Effector memory CD8-positive, alpha-beta T cell (primary cell): ENCODE measurements at places on chromosomes 4 and X.

GRCh38 chr4:15737255-15737654 lies 34.4 kb downstream of the BST1 start:
- DNase-seq: no peak

DNA sequence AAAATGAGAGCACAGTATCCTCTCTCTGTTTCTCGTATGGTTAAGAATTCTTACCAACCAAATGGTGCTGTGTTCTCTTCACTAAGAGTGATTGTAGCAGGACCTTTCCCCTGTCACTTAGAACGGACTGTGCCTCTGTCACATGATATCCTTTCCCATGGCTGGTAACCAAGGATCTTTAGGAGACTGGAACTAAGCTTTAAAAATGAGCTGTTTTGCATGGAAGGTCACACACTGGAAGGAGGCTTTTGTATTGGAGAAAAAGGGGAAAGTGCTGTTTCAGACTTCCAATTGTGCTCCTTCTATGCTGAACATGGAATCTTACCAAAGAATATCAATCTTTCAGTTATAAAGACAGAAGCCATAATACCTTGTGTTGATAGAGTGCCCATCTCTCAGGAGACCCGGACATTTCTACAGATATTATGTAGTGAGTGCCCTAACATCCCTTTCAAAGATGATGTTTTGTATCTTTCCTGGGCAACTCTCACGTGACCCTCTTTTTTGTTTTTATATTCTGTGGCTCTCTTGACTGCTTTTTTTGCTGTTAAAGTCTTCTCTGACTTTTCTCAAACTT lies 148.6 kb downstream of the SLC4A4 start:
- DNase-seq: no peak

DNA sequence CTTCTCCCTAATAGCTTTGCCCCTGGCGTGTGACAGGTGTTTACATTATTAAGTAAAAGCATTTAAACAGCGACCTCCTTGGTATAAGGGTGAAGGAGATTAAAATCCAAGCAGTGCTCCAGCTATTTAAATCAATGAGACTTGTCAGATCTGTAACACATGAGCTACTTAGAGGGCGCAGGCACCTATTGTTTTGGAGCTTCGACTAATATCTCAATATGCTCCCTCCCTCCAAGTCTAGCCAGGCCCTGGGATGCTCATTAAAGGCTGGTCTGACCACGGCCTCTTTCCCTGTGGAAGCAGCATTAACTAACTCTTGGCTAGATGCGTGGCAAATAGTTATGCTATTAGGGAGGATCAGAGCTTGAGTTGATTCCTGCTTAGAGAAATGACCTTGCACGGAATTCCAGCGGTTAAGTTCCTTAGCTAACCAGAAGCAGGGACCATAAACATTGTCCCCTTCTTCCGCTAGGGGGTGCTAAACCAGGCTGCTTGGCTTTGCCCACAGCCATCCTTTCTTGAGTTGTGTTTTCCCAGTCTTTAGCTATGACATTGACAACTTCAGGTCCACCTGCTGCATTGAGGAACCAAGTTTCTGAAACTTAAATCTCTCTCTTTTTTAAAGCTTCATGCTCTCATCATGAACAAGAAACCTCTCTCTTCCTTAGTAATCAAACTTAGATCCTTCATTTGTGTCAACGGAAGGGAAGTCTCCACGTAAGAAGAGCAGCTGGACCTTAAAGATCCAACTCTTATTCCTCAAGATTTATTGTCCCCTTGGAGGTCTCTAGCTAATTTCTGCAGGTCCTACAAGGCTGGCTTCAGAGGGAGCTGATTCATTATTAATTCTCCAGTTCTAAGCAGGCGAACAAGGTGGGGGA lies 80.7 kb upstream of the IGFBP7 start:
- DNase-seq: no peak

- no peak for DNase-seq
These were observed 58.1 kb downstream of the DHRSX start for GRCh38 chrX:2442694-2443093.

- no peak for DNase-seq
These were observed 963.2 kb upstream of the PCDH7 start for GRCh38 chr4:29756966-29757365.

- no peak for DNase-seq
These were observed 18.6 kb upstream of the TMEM185A start for GRCh38 chrX:149650162-149650561.

GRCh38 chrX:148363471-148364235 lies 136.8 kb upstream of the AFF2 start:
- no peak for DNase-seq

GRCh38 chr4:6044276-6044675 lies 26.0 kb upstream of the C4orf50 start:
- DNase-seq: no peak

GRCh38 chr4:73609706-73610105 lies 10.5 kb downstream of the RASSF6 start:
- no peak for DNase-seq

- DNase-seq: no peak
These were observed 62.5 kb downstream of the PPEF1 start for GRCh38 chrX:18769812-18770573.

GRCh38 chrX:138995458-138995857 lies 283.9 kb upstream of the FGF13 start:
- DNase-seq: no peak

GRCh38 chr4:108581083-108581482 lies 39.3 kb upstream of the RPL34 start:
- DNase-seq: no peak

DNA sequence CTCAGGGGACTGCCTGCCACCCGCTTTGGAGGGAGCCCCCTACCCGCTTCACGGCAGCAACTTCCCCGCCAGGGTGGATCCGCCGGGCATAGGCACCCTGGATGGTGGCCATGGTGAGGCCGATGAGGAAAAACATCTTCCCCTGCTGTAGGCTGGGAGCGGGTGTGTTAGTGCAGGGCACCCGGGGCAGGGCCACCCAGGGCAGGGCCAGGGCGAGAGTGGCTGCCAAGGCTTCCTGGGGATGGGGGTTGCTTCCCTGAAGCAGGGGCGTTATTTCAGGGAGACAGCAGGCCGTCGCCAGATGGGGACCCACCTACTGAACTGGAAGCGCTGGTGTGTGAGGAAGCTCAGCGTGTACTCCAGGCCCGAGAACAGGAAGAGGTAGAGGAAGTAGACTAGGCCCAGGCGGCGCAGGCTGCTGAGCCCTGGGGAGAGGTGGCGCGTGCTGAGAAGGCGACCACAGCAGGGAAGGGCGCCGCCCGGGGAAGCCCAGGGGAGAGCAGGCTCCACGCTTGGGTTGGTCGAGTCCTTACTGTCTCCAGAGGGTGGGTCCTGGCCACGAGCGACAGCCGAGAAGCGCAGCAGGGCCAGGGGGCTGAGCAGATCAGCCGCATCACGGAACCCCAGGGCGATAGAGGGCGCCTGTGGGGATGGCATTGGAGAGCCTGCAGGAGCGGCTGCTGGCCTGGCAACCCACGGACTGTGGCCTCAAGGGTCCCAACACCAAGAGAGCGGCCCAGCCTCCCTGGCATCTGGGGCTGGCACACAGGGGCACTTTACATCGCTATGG lies 31.5 kb downstream of the NOP14 start:
- DNase-seq: peak; percentile 58

DNA sequence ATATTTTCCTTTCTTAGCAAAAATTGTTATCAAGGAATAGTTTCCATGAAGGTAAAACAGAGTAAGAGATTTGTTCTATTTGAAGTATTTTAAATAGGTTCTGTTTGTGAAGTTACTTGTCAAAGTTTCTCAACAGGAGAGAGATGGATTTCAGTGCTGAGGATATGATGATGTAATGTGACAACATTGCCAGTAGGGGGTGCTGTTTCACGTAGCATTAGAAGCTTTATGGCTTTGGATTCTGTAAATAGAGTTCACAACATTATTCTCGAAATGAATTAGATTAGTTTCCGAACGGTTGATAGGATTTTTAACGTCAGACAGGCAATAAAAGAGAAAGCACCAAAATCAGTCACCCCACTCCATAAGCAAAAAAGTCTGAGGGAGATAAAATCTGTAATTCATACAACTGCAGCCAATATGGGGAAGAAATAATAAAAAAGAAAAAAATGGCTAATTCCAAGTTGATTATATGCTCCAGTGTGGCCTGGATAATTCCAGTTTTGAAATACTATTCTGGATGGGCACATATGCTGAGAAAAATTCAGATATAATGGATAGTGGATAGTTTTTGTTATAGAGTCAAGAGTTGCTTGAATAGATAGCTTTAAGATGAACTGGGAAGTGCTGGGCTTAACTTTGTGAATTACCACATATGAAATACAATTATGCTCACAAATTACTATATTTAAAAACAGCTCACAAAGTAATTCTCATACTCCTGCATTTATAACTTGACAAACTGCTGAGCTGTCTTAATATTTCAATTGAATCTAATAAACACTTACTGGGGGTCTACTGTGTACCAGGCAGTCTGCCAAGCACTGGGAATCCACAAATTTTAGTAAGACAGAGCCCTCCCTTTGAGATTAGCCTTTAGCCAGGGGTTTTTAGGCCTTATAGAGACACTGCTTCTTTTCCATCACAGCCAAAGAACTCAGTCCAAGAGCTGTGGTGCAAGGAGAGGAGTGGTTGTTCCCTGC lies 109.1 kb downstream of the GPAT3 start:
- DNase-seq: peak; percentile 33
